ENCODE measurements at places on chromosomes 12 and 14. TPM values are rescaled to one million over a fixed set of nuclear protein-coding genes. Genes with fewer than 3 reads are reported as not detected.

- DNase-seq = no peak
Observed at GRCh38 chr14:22882529-22883172, 371 bp upstream of the REM2 start.

GRCh38 chr14:69077841-69078240 is 75.1 kb downstream of the DCAF5 start:
- DNase-seq = no peak

- DNase-seq = no peak
Observed at GRCh38 chr12:51962737-51963136, 11.2 kb downstream of the ACVR1B start.

GRCh38 chr12:8813572-8814357 is 8.7 kb upstream of the A2ML1 start:
- no peak for DNase-seq

Gene CLEC6A
- polyA plus RNA-seq = not detected

Gene IKZF4
- polyA plus RNA-seq = 2.7 TPM

Gene SERPINA9
- not detected for polyA plus RNA-seq

Gene POU6F1
- polyA plus RNA-seq = 4.6 TPM

Gene RTL1
- 0.05 TPM for polyA plus RNA-seq

- DNase-seq = no peak
Observed at GRCh38 chr12:28704477-28705169, 444.5 kb upstream of the FAR2 start.

- no peak for DNase-seq
Observed at GRCh38 chr12:127205781-127206555, 1061.0 kb upstream of the TMEM132C start.

Gene BEGAIN
- 1.4 TPM for polyA plus RNA-seq

DNA sequence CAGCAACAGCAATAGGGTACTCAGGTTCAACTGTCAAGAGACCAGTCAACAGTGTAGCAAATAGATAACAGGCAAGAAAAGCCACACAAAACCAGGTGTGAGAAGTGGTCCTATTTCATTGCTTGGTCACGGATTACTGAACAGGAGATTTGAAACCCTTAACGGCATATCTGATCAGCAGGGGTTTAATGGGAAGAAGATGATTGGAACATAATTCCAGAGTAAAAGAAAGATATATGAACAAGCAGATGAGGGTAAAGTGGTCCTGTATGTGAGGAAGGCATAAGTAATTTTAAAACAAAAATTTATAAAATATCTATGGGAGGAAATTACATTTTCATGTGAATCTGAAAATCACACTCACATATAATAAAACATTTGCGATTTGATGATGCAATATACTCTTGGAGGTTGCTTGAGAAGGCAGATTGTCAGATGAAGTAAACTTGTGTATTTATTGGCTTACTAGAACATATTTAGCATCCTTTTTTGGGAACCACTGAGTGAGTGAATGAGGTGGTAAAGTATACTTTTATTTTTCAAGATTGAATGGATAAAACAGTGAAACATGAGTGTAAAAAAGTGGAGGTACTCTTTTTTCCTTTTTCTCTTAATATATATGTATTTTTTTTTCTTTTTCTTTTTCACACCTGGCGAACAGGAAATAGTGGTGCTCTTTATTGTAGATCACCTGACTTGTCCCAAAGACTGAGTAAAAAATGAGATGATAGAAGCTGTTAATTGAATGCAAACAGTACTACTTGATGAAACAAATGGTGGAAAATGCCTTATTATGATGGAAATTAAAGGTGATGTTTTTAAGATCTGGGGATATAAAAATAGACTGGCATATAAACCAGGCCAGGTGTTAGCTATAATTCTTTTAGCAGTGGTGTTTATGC is 21.6 kb upstream of the SDR39U1 start:
- no peak for DNase-seq

Measured in right cardiac atrium (tissue), 5 donors.